ENCODE measurements at places on chromosomes 16 and 17.
A peak's percentile ranks its signal among the peaks of the same experiment; 100 is the strongest.

DNA sequence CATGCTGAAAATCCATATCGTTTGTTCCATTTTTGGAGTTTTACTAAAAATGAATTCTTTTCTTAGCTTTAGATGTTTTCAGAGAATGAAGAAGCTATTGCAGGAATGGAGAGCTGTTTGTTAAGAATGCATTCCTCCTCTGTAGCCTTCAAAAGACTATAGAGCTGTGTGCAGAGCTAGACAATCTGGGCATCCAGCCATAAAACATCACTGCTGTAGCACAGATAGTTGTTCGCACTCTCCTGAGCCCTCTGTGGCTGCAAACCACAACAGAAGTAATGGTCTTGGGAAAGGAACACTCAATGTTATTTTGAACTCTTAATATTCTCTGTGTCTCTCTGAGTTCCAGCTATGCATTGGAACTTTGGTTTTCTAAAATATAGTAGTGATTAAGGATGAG lies 4.9 kb downstream of the TNRC6C start:
- DNase-seq = peak; percentile 50

GRCh38 chr16:50548125-50548908 lies at the start of gene NKD1:
Gene NKD1 (plus strand): TSS chr16:50548396. CDS start chr16:50548554, 158 bp downstream.
- peak; percentile 96 for DNase-seq

GRCh38 chr17:39769974-39770587 lies 32.3 kb downstream of the GRB7 start:
- DNase-seq = no peak

DNA sequence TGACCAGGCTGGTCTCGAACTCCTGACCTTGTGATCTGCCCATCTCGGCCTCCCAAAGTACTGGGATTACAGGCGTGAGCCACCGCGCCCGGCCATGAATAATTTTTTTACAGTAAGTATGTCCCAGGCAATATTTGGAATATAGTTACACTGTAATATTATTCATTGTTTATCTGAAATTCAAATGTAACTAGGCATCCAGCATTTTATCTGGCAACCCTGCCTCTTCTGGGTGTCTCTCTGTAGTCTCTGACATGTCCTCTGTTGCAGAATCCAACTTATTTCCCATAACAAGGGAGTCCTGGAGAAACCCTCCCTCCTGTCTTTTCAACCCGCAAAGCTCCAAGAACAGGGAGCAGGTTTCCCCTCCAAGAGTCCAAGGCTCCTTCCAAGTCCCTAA lies 36.9 kb upstream of the MYH10 start:
- no peak for DNase-seq

DNA sequence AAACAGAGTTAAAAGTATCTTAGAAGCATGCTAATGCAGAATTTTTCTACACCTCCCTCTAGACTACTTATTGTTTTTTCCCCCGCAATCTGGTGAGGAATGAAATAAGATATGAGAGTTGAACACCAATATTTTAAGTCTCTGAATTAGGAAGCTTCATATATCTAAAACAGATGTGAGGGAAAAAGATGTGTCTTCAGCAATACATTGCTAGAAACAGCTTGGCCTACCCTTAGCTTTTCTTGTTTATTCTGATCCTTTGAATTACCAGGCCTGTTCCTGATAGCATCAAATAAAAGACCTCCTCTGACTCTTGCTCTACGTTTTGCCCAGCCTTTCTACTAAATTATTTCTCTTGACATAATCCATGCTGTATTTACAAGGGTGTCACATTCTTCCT lies 221.8 kb downstream of the CDH11 start:
- no peak for DNase-seq

DNA sequence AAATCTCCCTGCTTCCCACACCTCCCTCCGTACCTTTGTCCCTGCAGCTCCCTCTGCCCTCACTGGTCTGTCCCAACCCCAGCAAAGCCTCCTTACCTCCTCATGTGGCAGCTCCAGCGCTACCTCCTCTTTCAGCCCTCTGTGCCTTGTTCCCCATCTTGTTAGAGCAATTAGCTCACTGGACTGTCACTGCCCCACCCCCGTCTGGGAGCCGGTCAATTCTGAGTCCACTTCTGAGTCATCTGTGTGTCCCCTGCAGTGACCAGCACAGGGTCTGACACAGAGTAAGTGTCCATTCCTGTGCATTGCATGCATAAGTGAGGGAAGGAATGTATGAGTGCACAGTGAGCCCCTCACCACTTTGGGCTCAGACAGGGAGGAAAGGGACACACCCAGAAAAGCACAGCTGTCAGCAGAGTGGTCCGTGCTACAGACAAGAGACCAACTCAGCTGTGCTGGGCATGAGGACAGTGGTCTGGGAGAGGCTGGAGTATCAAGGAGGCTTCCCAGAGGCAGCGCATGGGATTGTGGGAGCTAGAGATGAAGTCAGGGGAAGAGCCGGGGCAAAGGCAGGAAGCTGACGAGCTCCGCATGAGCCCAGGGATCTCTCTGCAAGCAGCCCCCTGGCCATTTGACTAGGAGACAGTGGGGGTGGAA lies 45.9 kb downstream of the PITPNM3 start:
- no peak for DNase-seq

DNA sequence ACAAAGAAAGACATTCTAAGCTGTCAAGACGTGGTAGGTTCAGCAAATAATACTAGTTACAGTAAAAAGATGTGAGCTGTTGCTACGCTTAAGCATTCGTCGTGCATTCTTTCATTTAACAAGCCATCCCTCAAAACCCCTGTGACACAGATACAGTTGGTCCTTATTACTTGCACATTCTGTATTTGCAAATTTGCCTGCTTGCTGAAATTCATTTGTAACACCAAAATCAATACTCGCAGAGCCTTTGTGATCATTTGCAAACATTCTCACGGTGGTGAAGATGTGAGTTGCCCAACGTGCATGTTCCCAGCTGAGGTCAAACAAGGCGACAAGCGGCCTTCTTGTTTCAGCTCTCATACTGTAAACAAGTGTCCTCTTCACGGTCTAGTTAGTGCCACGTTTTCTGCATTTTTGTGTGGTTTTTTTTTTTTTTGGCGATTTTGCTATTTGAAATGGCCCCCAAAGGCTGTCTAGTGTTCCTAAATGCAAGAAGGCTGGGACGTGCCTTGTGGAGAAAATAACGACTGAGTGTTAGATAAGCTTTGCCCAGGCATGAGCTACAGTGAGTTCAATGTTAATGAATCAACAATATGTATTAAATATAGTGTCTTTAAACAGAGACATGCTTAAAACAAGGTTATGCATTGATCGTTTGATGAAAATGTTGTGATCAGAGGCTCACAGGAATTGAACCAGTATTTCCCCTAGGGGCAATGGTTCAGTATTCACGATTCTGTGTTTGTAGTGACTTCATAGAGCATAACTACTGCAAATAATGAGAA lies 84.1 kb downstream of the RAB11FIP4 start:
- no peak for DNase-seq

DNA sequence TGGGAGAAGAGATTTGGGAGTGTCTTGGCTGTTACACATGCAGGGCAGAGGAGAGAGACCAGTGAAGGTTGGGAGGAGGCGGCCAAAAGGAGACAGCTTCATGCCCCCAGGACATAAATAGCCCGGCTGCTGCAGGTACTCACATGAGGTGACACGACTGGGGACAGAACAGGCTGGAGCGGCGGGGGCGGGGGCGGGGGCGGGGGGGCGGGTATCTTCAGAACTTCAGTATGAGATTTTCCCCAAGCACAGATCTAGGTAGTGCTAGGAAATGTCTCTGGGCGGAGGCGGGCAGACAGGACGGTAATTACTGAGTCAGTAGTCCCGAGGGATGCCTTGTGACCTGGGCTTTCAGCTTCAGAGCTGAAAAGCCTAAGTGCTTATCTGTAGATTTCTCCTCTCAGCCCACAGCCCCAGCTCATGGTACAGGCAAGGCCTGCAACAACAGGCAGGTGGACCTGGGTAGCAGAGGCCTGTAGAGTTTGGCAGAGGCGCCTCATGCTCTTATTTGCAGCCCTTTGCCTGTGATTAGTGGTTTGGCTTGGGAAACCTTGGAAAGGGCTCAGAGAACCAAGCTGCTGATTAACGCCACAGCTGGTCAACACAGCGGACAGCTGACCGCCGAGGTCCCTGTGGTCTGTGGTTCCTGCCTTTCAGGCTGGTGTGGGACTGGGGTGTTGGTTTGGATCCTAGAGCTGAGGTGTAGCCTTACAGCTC lies 24.5 kb downstream of the UNK start:
- no peak for DNase-seq

DNA sequence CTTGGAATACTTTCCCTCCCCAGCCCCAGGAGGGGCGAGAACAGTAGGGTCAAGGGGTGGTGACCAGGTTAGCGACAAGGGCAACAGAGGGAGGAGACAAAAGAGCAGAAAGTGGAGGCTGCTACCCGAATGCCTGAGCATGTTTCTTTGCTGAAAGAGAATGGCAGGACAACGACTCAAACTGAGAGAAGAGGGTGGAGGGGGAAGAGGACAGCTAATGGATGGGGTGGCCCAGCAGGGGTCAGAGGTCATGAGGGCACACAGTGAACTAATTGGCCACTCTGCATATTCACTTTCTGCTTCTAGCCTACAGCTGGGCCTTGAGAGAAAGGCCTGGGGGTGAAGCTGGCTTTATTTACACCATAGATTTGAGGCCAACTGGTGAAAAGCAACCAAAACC lies 19.1 kb upstream of the DDX52 start:
- no peak for DNase-seq

DNA sequence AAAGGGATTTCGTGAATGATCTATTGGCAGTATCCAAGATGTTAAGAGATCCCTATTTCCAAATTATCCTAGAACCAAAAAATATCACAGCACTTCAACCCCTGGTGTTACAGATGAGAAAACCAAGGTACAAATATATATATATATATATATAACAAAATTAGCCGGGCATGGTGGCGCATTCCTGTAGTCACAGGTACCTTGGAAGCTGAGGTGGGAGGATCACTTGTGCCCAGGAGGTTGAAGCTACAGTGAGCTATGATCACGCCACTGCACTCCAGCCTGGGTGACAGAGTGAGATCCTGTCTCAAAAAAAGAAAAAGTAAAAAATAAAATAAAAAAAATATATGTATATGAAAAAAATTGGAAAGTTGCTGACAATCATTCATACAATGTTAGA lies 637 bp upstream of the CLN3 start:
- DNase-seq = no peak

- peak; percentile 57 for DNase-seq
These were observed 15.9 kb upstream of the CYTH1 start for GRCh38 chr17:78797691-78798585.

DNA sequence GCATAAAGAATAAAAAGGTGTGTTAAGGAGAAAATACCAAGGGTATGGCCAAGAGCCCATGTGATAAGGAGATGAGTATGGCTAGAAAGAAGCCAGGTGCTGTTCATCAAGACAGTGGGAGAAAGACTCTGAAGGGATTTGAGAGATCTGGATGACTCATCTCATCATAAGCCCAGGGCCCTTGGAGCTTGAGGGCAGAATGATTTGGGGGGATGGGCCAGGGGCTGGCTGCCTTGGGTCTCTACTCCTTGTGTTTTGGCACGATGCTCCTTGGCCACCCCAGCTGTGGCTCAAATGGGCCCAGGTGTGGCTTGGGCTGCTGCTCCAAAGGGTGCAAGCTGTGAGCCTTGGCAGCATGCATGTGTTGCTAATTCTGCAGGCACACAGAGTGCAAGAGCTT lies 14.5 kb upstream of the TNFRSF13B start:
- no peak for DNase-seq

- no peak for DNase-seq
These were observed 247.7 kb downstream of the UTP18 start for GRCh38 chr17:51508048-51508447.

- no peak for DNase-seq
These were observed 48.0 kb upstream of the CDYL2 start for GRCh38 chr16:80852261-80852872.

- no peak for DNase-seq
These were observed 109.1 kb downstream of the RGS9 start for GRCh38 chr17:65246252-65246651.

DNA sequence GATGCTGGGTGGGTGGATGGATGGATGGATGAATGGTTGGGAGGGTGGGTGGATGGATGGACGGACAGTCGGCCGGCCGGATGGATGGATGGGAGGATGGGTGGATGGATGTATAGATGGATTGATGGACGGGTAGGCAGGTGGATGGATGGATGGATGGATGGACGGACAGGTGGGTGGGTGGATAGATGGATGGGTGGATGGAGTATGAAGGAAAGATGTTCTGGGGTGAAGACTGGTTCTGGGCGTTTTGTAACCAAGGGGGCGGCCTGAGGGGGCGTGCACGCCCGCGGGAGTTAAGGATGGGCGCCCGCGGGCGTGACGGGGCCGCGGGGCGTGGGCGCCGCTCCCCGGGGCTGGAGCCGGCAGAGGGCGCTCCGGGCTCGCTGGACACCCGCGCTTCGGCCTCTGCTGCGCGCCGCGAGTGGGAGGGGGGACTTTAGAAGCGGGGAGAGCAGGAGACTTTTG lies at the start of gene NECAB2:
NECAB2 (plus strand) TSS at position 407 of the 468 bp plus-strand sequence. CDS start 405 bp downstream, outside the sequence.
- peak; percentile 91 for DNase-seq

DNA sequence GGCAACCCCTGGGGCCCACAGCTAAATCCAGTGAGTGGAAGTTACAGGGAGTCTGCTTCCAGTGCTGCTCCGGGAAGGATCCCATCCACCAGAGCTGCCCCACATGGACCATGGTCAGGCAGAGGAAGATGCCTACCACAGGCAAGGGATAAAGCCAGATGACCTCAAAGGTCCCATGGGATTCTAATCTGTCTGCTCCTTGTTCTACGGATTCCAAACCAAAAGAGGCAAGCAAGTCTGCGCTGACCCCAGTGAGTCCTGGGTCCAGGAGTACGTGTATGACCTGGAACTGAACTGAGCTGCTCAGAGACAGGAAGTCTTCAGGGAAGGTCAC lies 1.4 kb downstream of the CCL4L2 start:
- no peak for DNase-seq

DNA sequence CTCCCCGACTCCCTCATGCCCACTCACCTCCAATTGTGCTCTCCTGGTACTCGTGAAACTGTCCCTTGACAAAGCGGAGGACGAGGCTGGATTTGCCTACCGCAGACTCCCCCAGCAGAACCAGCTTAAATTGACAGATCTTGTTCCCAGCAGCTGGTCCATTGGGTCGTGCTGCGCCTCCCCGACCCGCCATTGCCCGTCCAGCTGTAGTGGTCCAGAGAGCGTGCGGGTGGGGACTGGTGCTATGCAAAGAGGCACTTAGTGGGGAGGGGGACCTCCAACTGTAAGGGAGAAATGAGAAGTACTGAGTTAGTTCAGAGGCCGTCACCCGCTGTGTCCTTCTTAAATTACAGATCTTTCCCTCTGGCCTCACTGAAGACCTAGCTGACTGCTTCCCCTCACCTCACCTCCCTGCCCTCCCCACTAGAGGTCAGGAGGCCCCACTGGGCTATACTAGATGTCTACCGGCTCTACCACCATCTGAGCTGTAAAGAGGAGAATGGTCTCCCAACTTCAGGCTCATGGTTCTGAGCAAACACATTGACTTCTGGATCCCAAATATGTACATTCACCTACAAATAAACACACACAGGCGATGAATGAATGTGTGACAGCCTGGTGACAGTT lies 7.8 kb downstream of the HSPB9 start:
- no peak for DNase-seq

- DNase-seq = peak; percentile 54
These were observed 13.5 kb upstream of the ABAT start for GRCh38 chr16:8660841-8661301.

DNA sequence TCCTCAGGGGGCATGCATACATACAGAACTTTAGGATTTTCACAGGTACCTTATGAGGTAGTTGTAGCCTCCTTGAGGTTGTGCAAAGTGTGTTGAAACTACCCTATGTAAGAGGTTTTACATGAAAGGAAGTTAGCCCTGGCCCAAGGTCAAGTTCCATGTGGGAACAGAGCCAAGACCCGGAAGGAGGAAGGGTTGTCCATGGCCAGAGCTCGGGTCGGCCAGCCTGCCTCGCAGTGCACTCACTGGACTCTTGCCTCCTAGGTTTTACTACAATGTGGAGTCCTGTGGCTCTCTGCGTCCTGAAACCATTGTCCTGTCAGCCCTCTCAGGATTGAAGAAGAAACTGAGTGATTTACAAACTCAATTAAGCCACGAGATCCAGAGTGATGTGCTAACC lies 8.2 kb downstream of the POLR2C start:
- DNase-seq = no peak

Data from frontal cortex (tissue), 4 donors.